ENCODE measurements at places on chromosomes 2 and 18.

GRCh38 chr2:60710707-60711106, 45.4 kb upstream of the PAPOLG start:
- no peak for DNase-seq

DNA sequence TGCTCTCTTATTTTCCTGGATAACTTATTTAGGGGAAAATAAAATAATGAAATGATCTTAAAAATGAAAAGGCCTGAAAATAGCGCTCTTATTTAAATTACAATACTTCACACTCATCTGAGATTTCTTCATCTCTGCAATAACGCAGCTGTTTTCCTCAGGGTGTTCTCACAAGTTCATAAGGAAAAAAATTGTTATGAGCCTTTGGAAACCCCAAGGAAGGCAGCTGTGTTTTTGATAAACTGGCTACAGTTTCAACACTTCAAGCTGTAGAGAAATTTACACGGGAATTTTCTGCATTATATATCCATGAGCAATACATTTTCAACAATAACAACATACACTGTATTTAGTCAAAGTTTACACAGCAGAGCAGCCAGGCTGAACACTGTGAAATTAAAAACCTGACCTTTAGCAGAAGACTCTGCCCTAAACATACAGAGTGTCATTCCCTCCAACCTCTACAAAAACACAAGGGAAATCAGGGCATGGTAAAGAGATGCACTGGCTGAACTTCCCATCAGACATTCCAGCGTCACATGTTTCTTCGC, 959.6 kb downstream of the SLC4A3 start:
- DNase-seq: no peak

DNA sequence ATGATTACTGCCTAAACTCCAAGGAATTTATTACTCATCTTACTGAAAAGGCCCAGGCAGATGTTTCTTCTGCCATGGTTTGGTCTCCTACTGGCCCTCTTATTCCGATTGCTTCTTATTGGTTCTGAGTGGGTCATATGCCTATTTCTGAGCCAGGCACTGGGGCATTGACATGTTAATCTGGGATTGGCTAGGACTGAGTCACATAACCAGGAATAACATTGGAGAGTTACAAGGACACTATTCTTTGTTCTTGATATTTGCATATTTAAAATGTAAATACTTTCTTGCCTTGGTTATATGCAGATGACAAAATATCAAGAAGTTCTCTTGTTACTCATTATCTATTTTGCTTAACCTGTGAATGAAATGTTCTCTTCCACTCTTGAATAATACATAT, 534.4 kb upstream of the SLC39A10 start:
- DNase-seq: no peak

DNA sequence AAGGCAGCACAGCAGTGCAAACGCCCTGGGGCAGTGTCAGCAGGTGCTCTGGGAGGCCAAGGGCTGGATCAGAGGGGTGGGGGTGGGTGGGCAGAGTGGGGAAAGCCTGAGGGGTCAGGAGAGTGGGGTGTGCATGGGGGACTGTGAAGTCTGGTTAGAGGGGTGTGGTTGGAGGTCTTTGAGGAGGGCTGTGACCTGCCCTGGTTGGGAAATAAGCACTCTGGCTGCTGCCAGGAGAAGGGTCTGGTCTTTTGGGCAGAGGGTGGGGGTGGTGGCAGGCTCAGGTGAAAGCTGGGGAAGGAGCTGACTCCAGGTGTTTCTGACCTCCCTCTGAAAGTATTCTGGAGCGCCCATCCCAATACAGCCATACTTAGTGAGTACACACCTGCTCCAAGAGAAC, 4.2 kb downstream of the ALPI start:
- no peak for DNase-seq

GRCh38 chr2:108858894-108859293, 72.3 kb downstream of the CCDC138 start:
- DNase-seq: no peak

- DNase-seq: no peak
Measured at GRCh38 chr2:237894986-237895543, 35.6 kb downstream of the RAMP1 start.

- no peak for DNase-seq
Measured at GRCh38 chr2:149781263-149781808, 193.8 kb upstream of the MMADHC start.

- DNase-seq: no peak
Measured at GRCh38 chr2:39335930-39336329, 92.2 kb upstream of the CDKL4 start.

- no peak for DNase-seq
Measured at GRCh38 chr18:31154181-31154580, 8.5 kb downstream of the DSC1 start.

- no peak for DNase-seq
Measured at GRCh38 chr2:112580084-112580483, 4.3 kb upstream of the CHCHD5 start.

- no peak for DNase-seq
Measured at GRCh38 chr2:127705391-127706065, 4.2 kb downstream of the SFT2D3 start.

- no peak for DNase-seq
Measured at GRCh38 chr18:48575301-48575657, 36.4 kb downstream of the CTIF start.

GRCh38 chr18:3238742-3239141, 8.9 kb upstream of the MYL12A start:
- no peak for DNase-seq

DNA sequence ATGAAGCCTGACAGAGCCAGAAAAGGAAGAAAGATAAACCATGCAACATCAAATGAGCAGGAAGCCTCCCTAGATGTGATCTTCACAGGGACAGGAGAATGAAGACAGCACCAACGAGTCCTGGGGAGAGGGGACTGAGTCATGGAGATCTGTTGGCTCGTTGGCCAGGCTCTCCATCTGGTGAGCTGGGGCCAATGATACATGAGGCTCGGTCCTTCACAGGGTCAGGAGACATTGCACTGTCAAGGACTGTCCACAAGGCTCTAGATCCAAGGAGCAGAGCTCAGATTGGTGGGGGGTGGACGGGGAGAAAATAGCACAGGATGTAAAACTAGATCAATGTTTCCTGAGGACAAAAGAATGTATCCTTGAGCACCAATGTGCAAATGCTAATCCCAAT, 735 bp downstream of the CD207 start:
- no peak for DNase-seq

- DNase-seq: no peak
Measured at GRCh38 chr2:234364661-234365060, 132.2 kb downstream of the ARL4C start.

GRCh38 chr18:12336171-12336613, 28.2 kb downstream of the TUBB6 start:
- no peak for DNase-seq

DNA sequence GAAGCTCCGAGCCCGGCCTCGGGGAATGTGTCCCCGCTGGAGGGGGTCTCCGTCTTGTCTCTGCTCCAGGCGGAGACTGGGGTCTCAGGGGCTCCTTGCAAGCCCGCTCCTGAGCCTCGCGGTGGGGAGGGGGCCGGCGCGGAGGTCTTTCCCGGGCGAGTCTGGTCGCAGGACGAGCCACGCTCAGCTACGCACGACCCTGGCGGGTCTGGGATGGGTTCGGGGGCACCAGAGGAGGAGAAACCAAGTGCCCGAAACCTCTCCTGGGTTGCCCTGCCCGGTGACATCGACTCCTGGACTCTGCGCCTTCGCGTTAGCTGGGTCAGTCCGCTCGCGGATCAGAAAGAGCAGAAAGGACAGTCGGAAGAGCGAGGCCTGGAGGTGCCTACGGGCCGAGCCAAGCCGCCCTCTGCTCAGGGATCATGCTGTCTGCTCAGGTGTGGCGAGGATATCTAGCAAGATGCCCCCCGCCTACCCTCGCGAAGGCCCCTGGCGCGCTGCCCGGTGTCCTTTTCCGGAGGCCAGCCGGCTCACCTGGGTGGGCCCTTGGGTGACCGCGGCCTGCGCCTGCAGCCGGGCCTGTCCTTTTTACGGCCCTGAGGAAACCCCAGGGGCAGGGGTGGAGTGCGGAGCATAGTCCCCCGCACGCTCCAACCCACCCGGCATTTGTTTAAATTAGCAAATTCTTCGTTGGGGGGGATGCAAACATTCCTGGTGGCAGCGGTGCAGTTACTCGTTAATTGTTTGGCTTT, 58.7 kb downstream of the SNORC start:
- no peak for DNase-seq

- no peak for DNase-seq
Measured at GRCh38 chr2:227805578-227805977, 8.1 kb upstream of the CCL20 start.

DNA sequence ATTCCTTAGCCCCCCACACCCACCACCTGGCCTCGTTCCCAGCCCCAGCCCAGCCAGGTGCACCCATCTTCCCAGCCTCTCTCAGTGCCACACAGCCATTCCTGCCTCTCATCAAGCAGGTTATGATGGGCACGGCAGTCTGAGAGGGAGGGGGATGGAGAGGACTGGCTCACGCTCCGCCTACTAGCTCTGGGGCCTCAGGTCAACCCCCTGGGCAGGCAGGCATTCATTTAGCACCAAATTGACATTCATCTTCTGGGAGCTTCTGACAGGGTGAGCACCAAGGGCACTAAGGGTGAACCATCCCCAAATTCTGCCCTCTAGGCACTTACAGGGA, 66.2 kb upstream of the FOSL2 start:
- DNase-seq: no peak

GRCh38 chr2:117853316-117853715, 38.8 kb downstream of the DDX18 start:
- DNase-seq: no peak

DNA sequence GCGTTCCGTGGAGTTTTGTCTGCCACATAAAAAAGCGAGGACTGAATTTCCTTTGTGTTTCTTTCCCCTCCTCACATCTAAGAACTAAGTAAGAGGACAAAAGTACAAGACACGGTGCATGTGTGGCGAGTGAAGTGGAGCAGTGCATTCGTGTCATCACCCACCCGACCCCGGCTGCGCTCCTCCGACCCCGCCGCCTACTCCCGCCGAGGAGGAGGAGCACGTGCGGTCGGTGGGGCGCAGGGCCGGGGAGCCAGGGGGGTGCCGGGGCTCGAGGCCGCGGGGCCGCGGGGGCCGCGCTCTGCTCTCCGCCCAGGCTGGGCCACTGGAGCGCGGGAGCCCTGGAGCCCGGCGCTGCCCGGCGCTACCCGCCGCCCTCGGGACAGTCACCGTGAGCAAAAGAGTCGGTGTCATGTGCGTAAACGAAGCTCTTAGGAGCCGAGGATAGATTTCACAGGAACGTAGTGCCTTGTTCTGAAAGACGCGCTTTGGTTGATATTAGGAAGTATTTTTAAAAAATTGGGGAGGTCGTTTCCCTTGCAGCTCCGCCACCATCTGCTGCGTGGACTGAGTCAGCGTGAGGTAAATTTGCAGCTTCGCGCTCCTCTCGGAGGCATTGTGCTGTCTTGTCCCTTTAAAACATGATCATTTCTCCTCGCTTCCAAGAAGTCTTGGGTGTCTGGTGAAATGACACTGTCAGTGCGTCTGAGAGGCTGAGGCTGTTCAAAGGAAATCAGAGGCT, 11.0 kb downstream of the TBR1 start:
- DNase-seq: no peak

DNA sequence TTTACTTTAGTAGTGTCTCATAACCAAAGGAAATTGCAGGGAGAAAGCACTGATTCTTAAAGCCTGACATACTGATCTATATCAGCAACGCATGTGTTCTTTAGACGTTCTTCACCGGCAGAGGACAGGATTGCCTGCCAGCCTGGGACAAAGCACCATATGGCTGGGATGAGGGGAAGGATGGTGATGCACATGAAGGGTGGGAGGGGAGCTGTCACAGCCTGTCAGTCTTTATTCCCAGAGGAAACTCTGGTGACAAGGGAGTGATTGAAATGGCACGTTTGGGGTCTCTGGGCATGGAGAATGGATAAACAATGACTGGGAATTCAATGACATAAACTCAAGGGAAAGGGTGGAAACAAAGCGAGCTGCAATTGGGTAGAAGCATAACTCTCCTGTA, 808.1 kb downstream of the DCC start:
- DNase-seq: no peak

DNA sequence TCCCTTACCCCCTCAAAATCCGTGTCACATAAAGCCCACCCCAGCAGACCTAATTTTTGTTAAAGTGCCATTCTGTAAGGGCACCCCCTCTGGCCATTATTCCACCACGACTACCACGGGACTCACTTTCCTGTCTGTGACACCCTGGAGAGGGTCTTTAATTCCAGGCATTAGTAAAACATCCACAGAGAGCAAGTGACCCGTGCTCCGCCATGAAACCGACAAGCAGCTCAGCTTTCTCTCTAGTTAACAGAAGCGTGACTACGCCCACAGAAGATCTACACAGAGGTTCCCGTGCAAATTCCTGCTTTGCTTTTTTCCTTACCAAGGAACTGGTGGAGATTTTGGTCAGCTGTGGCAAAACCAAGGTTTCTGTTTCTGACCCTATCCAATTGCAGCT, 4.4 kb downstream of the SIGLEC15 start:
- DNase-seq: no peak

DNA sequence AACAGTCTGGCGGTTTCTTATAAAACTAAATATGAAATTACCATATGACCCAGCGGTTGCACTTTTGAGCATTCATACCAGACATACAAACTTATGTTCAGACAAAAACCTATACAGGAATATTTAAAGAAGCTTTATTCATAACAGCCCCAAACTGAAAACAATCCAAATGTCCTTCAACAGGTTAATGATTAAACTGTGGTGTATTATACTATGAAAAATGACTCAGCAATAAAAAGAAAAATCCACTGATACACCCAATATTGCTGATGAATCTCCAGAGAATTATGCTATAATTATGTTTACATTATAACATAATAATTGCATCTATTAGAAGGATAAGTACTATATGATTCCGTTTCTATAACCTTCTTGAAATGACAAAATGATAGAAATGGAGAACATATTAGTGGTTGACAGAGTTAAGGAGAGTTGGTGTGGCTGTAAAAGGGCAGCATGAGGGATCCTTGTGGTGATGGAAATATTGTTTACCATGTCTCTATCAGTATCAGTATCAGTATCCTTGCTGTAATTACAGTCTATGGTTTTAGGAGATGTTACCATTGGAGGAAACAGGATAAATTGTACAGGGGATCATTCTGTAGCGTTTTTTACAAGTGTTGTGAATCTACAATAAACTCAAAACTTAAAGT, 127.1 kb downstream of the DSC3 start:
- no peak for DNase-seq
